Fibroblast of skin of right biceps (primary cell): ENCODE measurements at places on chromosomes 3 and 15.
A peak's percentile ranks its signal among the peaks of the same experiment; 100 is the strongest.

- DNase-seq, result no peak
Observed at GRCh38 chr3:50676031-50676705, 1.4 kb downstream of the DOCK3 start.

GRCh38 chr15:23877502-23878412, 190.7 kb upstream of the NDN start:
- peak; percentile 8 for DNase-seq

DNA sequence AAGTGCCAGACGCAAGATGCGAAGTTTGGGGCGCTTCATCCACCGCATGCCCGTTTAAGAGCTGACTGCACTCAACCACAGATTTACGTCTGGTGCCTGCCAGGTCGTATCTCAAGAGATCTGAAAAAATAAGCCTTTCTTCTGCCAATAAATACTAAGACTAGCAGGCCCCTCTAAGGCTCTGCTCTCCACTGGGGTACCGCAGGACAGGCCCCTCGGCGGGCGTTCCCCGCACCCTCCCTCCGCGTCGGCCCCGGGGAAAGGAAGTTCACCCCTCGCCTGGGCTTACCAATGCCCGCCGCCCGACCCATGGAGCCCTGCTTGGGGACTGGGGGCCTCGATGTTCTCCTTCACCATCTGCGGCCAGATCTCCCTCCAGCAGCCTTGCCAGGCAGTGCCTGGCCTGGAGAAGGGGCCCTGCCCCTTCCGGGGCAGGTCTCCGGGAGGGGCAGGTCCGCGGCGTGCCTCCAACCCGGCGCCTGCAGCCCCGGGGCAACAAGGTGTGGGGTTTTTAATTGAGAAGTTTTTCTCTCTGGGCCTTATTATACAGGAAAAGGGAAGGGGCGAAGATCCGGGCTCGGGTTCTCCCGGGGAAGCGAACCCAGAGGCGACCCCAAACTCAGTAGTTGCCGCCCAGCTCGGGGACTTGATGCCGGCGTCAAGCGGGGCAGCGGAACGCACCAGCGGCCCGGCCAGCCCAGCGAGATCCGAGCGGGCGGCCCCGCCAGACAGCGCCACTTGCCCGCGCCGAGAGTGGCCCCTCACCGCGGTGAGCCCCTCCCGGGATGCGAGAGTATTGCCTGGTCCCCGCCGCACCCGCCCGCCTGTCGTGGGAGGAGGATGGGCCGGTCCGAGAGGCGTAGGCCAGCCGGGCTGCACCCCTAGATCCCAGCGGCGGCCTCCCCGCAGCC, 735 bp downstream of the GOLGA8B start:
- DNase-seq, result peak; percentile 15

- DNase-seq, result peak; percentile 80
Observed at GRCh38 chr15:74956648-74957475, at the start of gene RPP25. RPP25 (minus strand) TSS chr15:74956772; CDS start chr15:74956583, 189 bp downstream.

DNA sequence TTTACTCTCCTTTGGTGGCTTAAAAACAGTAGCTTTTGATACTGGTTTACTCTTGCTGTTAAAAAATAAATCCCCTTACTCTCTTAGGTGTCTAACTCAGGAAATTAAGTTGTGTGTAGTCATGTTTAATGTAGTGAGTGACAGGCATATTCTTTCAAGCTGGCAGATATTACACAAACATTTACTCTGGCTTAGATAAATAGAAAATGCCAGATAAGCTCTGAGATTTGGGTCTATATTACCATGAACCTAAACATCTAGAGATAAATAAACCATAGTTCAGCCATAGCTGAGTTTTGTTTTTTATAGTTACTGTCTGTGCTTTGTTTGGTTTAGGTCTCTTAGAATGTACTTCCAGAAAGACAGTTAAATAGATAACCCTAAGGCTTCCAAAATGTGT, 2.4 kb downstream of the SEMA6D start:
- DNase-seq, result no peak

DNA sequence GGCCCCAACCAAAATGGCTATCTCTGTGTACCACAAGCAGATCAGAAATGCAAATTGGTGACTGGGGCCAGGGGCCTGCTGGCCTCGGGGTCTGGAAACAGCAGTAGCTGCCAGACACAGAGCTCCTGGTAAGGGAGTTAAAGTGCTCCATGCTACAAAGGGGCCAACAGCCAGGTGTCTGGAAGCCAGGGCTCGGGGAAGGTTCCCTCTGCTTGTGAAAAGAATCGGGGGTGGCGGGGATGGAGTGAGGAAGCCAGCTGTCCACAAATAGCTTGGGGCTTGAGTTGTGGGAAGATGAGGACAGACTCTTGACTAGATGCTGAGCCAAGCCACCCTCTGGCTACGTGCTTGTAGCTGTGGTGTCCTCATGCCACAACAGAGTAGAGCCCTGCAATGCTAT, 39.3 kb downstream of the CHRD start:
- no peak for DNase-seq

GRCh38 chr3:113086560-113087461, 96.0 kb downstream of the GTPBP8 start:
- peak; percentile 70 for DNase-seq

- DNase-seq, result no peak
Observed at GRCh38 chr3:89974903-89975519, 867.6 kb downstream of the EPHA3 start.

DNA sequence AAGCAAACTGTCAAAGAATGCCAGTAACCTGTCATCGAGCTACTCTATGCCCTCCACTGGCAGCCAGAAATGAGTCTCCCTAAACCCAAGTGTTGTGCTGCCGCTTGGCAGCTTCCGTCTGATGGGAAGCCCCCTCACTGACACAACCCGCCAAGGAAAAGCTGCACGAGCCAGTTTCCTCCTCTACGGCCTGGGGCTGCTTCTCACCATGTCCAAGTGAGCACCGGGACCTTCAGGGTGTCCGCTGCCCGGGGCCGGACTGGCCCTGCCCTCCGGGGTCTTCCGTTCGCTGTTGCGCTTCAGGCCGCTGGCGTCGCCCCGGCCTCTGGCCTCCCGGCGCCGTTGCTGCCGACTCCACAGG, 490 bp downstream of the TOMM70 start:
- peak; percentile 8 for DNase-seq

- DNase-seq, result peak; percentile 57
Observed at GRCh38 chr3:152149832-152150231, 118.9 kb upstream of the MBNL1 start.

DNA sequence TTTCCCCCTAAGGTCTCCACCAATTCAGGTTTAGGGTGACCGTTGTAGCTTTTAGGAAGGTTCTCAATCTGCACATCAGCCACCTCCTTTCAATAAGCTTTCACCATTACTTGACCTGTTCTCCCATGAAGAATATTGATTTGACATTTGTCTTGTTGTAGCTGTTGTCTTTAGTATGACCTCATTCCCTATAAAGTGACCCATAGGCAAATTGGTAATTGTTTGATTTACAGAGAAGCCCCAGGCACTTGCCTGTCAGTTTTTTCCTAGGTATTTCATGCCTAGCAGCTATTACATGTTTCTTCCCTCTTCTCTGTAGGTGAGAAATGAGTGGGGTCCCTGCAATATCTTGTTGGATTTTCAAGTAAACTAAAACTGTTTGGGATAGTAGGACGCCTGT, 36.0 kb downstream of the CHD2 start:
- DNase-seq, result no peak

- peak; percentile 55 for DNase-seq
Observed at GRCh38 chr3:13452490-13453335, 27.4 kb upstream of the HDAC11 start.

DNA sequence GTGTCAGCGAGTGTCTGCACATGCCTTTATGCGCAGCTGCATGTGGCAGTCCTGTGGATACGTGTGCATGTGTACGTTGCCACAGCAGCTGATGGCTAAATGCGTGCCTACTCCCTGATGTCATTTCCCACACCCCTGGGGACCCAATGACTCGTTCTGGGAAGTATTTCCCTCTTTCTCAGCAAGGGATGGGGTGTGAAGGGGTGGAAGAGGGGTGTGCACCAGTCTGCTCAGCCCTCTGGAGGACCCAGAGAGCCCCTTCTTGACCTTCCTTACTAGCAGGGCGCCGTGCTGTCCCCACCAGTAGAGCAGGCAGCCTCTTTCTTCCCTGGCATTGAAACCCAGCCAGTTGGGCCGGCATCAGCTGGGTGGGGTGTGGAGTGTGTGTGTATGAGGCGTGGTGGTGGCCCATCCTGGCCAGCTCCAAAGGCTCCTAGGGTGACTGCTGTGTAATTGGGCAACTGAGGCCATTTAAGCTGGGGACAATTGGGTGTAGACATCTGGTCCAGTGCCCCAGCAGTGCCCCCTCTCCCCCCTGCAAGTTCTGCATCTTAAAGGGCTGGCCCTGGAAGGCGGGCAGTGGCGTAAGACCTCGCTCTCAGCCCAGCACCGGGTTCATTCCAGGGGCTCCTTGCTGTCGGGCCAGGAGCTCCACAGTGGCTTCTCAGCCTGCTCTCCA, 19.2 kb downstream of the SNX33 start:
- DNase-seq, result peak; percentile 100

DNA sequence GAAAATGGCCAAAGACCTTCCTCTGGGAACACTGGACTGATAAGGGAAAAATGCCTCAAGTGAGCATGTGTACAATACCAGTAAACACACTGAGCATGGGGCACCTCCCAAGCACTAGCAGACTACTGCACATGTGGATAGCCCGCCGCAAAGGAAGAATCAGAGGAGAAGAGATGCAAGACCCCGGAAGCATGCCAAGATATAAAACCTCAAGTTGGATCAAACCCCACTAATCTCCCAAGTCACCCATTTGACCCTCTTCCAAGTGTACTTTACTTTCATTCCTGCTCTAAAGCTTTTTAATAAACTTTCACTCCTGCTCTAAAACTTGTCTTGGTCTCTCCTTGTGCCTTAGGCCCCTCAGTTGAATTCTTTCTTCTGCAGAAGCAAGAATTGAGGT, 121.1 kb upstream of the PLAAT1 start:
- DNase-seq, result no peak

GRCh38 chr3:81788044-81788443, 26.6 kb upstream of the GBE1 start:
- no peak for DNase-seq

DNA sequence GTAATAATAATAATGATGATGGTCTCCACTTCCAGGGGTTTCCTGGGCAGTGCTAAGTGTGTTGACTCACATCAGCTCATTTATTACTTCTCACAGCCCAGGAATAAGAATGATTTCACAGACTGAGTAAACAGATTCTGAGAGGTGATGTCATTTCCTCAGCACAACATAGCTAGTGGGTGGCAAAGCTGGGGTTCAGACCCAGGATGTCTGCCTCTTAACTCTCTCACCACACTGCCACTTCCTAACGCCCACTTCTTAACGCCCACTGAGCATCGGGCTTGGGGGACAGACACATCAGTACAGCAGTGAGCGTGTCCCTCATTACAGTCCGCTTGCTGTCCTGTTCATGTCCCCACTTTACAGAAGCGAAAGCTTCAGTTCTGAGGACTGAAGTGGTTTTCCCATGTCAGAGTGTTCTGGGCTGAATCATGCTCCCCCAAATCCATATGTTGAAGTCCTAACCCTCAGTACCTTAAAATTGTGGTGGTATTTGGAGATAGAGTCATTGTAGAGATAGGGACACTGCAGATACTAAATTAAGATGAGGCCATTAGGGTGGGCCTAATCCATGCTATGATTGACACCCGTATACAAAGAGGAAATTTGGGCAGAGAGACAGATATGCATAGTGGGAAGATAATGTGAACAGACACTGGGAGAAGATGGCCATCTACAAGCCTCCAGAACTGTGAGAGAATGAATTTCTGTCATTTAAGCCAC, 68.0 kb downstream of the ATP2B2 start:
- peak; percentile 76 for DNase-seq

- no peak for DNase-seq
Observed at GRCh38 chr3:162213196-162213595, 716.6 kb downstream of the OTOL1 start.

DNA sequence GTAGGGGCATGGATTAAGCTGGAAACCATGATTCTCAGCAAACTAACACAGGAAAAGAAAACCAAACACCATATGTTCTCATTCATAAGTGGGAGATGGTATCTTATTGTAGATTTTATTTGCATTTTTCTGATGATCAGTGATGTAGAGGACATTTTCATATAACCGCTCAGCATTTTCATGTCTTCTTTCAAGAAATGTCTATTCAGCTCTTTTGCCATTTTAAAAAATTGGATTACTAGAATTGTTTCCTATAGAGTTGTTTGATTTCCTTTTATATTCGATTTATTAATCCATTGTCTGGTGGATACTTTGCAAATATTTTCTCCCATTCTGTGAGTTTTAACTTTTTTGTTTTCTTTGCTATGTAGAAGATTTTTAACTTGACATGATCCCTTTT, 682.2 kb upstream of the BCHE start:
- DNase-seq, result no peak

GRCh38 chr3:48528754-48529153, 24.8 kb upstream of the SHISA5 start:
- no peak for DNase-seq

GRCh38 chr3:103295974-103296570, 861.3 kb downstream of the ZPLD1 start:
- DNase-seq, result peak; percentile 27

- no peak for DNase-seq
Observed at GRCh38 chr3:73697020-73697419, 72.3 kb upstream of the PDZRN3 start.

DNA sequence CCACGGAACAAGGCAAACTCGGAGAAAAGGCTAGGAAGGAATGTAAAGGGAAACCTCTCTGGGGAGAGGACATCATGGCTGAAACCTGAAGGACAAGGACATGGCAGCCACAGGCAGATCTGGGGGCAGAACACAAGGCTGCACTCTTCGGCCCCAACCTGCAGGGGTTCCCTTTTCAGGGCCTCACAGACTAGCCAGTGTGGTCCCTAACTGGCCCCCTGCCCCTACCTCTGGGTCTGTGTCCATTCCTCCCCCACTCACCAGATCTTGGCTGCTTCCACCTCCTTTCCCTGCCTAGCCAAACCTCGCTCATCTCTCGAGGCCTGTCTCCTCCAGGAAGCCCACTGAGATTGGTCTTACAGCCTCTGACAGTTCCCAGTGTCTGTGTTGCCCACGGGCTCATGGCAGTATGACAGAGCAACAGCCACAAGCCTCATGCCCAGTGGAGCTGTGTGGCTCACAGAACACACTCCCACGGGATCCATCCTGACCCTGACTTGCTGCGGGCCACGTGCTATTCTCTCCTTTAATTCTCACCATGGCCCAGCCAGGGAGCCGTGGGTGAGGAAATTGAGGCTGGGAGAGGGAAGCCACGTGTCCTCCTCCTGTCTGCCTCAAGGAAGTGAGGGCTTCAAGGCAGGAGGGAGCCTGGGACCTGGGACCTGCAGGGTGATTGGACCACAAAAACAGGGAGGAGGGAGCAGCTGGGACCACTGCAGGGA, 26.5 kb downstream of the WNT7A start:
- no peak for DNase-seq

- DNase-seq, result no peak
Observed at GRCh38 chr3:167739190-167739810, 3.8 kb downstream of the SERPINI1 start.

DNA sequence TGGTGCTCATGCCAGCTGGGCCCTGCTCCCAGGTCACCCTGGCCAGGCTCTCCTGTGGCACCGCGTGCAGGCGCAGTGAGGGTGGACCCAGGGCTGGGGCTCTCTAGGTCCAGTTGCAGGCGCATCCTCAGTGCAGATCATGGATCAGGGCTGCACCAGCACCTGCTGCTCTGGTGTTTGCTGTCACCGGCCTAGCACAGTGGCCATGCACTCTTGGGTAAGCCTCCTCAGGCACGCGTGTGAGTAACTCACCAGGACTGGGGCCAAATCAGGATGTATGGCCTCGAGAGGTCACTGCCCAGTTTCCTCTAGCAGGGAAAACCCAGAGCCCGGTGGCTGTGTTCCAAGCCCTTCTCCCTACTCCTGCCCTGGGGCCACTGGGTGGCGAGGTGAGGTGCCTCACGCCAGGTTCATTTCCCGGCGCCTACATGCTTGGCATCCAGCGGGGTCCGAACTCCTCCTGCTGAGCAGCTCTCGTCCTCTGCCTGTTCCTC, 45.5 kb upstream of the SLC41A3 start:
- no peak for DNase-seq

GRCh38 chr3:122112754-122113153, 57.6 kb downstream of the CD86 start:
- DNase-seq, result no peak
